ENCODE measurements at places on chromosomes 6 and 20.

GRCh38 chr6:1963596-1963995 lies 281.8 kb downstream of the GMDS start:
- no peak for DNase-seq

GRCh38 chr20:22575737-22576136 lies 8.6 kb downstream of the FOXA2 start:
- no peak for DNase-seq

- DNase-seq: no peak
These were observed 539.1 kb upstream of the MARCKS start for GRCh38 chr6:113317891-113318574.

GRCh38 chr6:20170455-20171148 lies 41.7 kb downstream of the MBOAT1 start:
- DNase-seq: no peak

- peak; percentile 28 for DNase-seq
These were observed 5.1 kb downstream of the LPIN3 start for GRCh38 chr20:41345729-41346067.

- no peak for DNase-seq
These were observed 596.7 kb downstream of the EPM2A start for GRCh38 chr6:145138469-145139139.

- DNase-seq: no peak
These were observed 426.8 kb downstream of the MAFB start for GRCh38 chr20:40262219-40262618.

DNA sequence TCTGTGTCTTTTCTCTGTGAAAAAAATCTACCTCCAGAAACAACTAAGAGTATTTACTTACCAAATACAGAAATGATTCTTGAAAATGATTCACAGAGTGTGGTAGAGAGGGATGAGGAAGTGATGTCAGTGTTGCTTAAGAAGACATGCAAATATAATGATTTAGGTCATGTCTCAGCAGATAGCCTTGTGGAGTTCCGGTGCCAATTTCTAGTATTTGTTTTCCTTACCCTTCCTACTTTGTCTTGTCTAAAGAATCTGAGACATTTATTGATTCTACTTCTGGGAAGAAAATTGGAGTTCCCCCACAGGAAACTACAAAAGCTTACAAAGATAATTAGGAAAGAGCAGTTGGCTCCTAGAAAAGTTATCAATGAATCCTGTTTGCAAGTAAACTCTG lies 68.8 kb downstream of the GJA1 start:
- no peak for DNase-seq

GRCh38 chr6:25829375-25829774 lies 2.5 kb downstream of the SLC17A1 start:
- no peak for DNase-seq

DNA sequence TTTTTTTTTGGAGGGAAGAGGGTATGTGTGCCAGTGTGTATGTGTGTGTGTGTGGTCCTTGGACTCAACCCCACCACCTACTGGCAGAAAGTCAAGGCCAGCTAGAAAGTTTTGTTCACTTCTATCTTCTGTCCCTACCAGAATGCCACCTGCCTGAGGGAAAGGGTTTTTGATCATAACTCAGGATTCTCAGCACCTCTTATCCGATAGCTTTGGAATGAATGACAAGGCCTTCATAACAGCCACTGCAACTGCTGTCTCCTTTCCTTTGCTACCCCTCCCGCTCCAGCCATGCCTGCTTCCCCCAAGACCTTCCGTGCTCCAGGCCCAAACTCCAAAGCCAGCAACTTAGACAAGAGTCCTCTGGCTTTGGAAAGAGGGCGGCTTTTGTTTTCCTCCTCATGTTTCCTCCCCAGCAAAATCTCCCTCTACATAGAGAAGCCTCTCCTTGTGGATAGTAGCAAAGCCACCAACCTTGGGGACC lies 18.7 kb downstream of the BTN3A1 start:
- no peak for DNase-seq

DNA sequence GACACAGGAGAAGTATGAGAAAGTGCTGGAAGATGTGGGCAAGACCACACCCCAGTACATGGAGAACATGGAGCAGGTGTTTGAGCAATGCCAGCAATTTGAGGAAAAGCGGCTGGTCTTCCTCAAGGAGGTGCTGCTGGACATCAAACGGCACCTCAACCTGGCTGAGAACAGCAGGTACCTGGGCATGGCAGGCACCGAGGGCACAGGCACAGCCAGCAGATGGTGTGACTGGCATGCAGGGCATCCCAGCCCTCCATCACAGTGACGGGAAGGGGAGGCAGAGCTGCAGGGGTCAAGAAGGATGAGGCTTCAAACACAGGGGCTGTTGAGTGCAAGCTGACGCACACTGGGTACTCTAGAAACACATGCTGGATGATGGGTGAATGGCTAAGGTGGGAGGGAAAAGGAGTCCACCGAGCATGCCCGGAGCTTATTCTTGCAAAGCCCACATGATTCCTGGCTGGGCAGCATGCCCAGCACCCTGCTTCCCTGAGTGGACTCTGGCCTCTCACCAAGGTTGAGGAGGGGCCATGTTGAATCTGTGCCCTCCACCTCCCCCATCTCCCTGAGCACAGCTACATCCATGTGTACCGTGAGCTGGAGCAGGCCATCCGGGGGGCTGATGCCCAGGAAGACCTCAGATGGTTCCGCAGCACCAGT lies 26.3 kb downstream of the SPDEF start:
- no peak for DNase-seq

- no peak for DNase-seq
These were observed 15.9 kb downstream of the NT5E start for GRCh38 chr6:85465762-85466161.

GRCh38 chr6:33425668-33426577 lies 6.1 kb downstream of the SYNGAP1 start:
- peak; percentile 91 for DNase-seq

GRCh38 chr6:158194487-158195280 lies 26.5 kb downstream of the GTF2H5 start:
- DNase-seq: no peak

DNA sequence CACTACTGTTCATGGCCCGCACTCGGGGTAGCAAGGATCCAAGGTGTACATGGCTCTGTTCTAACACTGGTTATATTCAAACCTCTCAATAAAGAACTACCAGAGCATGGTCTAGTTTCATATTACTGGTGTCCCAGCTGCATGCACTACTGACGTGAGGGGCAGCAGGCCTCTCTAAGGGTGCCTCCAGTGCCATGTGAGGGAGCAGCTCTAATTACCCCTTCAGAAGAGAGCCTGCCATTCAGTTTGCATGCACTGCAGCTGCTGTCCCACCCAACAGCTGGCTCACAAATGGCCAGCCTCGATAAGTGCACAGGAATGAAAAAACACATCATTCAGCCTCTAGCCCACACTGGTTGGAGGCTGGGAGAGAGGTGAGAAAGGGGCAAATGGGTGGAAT lies 85.2 kb downstream of the SMLR1 start:
- DNase-seq: peak; percentile 26

- DNase-seq: no peak
These were observed 7.4 kb upstream of the UTRN start for GRCh38 chr6:144277605-144278227.

- no peak for DNase-seq
These were observed 115.5 kb upstream of the MARCKS start for GRCh38 chr6:113741651-113742050.

- DNase-seq: peak; percentile 67
These were observed 1.9 kb upstream of the AP5S1 start for GRCh38 chr20:3818155-3819151.

GRCh38 chr20:11323816-11324215 lies 593.9 kb upstream of the BTBD3 start:
- DNase-seq: no peak

DNA sequence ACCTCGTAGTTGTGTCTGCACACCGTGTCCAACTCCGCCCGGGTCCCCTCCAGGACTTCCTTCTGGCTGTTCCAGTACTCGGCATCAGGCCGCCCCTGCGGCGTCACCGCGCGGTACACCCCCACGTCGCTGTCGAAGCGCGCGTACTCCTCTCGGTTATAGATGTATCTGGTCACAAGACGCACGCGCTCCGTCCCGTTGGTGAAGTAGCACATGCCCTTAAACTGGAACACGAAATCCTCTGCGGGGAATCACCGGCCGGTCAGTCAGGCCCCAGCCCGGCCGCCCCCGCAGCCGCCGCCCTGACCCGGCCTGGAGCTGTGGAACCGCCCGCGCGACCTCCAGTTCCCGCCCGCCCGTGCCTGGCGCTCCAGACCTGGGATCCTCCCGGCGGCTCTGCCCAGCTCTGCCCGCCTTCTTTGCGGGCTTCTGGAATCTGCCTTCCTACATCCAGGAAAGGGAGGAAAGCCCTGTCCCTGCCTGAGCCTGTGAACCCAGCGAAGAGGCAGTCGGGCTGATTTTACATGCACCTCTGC lies 1.6 kb downstream of the HLA-DQB1 start:
- DNase-seq: peak; percentile 38

DNA sequence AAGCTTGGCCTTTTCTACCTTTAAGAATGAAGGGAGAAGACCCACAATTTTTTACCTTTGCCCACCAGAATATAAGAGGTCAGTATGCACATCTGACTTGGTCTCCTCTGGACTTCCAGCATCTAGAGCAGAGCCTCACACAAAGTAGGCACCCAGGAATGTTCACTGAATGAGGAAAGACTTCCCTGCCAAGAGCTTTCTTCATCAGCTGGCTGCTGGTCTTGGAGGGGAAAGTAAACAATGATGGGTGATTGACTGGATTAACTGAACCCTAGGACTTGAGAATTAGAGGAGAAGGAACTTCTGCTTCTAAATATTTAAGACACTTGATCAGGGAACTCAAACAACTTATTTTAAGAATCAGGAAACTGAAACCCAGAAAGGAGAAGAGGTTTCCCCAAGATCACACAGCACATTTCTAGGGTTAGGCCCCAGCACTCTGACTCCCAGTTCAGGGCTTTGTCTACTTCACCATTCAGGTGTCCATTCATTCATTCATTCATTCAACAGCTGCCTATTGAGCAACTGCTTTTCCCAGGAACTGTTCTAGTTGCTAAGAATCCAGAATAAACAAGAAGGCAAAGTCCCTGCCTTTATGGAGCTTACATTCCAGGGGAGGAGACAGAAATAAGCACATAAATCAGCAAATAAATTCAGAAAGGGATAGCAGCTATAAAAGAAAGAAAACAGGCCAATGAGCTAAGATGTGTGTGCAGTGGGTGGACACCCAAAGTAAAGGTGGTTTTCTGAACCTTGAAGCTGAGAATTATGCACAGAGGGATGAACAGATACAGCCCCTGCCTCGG lies 216.9 kb upstream of the LRFN2 start:
- no peak for DNase-seq

- DNase-seq: no peak
These were observed 49.0 kb downstream of the SOBP start for GRCh38 chr6:107538856-107539387.

- DNase-seq: no peak
These were observed 28.8 kb downstream of the DUSP22 start for GRCh38 chr6:321158-321438.

DNA sequence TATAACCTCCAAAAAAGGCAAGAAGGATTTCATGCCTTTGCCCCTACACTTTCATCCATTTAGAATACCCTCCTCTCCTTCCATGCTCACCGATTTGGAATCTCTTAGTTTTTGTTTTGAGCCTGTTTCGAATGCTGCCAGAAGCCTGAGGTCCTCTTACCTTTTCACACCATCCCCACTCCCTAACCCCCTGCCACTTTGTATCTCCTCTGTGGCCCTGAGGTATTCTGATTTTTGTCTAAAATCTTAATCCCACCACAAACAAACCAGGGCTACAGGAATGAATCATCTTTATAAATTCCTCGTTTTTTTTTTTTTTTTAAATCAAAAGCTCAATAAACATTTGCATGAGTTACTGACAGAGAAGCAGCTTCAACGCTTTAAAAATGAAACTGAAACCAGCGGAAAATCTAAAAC lies 1.6 kb upstream of the RPS12 start:
- DNase-seq: no peak

- no peak for DNase-seq
These were observed 587.5 kb downstream of the RFPL4B start for GRCh38 chr6:112934433-112935327.

- no peak for DNase-seq
These were observed 498.8 kb downstream of the PTPRT start for GRCh38 chr20:42690842-42691437.

DNA sequence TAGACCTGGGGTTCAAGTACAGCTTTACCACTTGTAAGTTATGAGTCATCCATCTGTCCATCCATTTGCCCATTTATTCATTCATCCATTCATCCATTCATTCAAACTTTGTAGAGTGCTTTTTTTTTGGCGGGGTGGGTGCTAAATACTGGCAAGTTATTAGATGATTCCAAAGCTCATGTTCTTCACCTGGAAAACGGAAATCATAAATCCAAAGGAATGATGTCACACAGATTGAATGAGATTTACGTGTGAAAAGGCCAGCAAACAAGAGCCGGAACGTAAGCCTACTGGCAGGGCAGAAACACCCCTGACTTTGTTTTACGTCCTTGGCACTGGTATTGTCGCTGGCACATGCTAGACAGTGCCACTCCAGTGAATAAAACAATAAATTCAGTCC lies 480.9 kb upstream of the CHD6 start:
- no peak for DNase-seq

DNA sequence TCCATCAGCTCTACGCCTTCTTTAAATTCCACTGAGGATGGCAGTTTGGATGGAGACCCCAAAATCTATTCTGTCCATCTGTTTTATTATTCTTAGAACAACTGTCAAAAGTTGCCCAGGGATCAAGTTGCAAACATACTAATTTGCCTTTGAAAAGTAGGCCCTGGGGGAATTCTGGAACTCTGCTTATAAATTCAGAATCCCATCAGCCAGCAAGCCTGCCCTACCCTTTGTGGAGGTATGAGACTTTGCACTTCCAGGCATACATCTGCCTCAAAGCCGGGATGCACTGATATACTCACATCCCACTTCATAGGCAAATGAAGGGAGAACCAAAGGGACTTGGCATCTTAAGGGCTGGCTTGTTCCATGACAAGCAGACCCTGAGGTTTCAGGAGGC lies 93.6 kb downstream of the INSM1 start:
- DNase-seq: no peak

- DNase-seq: no peak
These were observed 62.2 kb upstream of the NUP153 start for GRCh38 chr6:17768881-17769280.

GRCh38 chr6:148711833-148712654 lies 34.8 kb upstream of the UST start:
- DNase-seq: no peak

- DNase-seq: peak; percentile 62
These were observed 4.6 kb downstream of the SMIM29 start for GRCh38 chr6:34243901-34244884.
